NCI-H2081 treated with DMSO at 0.1 percent for 48 hours (cell line): ENCODE measurements at places on chromosomes 16 and 17.

DNA sequence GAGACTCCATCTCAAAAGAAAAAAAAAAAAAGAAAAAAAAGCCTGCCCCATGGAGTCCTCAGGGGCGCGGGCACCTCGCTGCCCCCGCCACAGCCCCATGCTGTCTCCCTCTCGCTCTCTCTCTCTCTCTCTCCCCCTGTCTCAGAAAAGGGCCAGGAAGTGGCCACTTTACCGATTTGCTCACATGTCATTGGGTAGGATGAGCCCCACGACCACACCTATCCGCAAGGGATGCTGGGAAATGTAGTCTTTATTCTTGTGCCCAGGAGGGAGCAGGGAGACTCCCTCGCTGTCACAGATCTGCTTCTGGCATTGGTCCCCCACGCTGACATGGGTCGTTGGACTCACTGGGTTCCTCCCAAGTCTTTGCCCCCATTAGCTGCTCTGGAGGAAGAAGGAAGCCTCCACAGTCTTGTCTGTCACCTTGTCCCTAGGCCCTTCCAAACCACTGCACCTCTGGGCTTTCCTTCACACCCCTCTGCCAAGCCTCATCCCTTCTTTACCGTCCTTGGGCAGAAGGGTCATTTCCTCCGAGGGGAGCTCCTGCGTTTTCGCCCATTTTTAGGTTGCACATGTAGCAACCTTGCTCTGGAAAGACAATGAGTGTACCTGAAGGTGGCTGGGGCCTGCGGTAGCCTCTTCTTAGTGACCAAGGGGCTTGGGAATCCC is 6.9 kb upstream of the GJD3 start:
- no peak for DNase-seq

- no peak for DNase-seq
Observed at GRCh38 chr16:10668322-10669045, 26.2 kb downstream of the TEKT5 start.

DNA sequence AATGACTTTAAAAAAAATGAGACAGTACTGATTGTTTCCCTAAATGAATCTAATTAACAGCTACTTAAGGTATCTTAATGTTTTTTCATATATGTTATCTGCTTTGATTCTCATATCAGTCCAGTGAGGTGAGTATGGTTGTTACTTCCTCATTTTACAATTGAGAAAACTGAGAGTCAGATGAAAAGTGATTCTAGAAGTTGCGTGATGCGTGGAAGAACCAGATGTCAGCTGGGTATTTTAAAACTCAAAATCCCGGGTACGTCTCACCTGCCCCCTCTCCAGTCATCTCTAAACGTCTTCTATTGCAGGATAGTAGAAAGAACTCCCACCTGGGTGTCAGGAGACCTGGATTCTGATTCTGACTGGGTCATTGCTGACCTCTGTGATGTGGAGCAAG is 89.2 kb downstream of the MAP2K6 start:
- DNase-seq = no peak

DNA sequence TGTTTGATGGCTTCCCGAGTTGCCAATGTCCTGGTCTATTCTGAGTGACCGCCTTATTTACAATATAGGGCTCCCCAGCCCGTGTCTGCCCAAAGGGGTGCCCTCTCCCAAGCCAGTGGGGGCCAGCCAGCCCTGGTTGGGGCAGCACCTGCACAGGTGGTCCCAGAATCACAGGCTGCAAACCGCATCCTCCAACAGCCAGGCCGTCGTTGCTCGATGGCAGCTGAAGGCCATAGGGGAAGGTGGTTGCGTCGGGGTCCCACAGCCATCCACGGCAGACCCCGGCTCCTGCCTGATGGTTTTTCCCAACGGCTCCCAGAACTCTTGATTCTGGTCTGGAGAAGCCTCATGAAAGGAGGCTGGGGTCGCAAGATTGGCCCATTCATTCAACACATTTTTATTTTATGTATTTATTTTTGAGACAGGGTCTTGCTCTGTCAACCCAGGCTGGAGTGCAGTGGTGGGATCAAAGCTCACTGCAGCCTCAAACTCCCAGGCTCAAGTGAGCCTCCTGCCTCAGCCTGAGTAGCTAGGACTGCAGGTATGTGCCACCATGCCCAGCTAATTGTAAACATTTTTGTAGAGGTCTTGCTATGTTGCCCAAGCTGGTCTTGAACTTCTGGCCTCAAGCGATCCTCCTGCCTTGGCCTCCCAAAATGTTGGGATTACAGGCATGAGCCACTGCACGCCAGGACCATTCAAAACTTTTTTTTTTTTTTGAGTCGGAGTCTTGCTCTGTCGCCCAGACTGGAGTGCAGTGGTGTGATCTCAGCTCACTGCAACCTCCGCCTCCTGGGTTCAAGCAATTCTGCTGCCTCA is 79.0 kb upstream of the TOB1 start:
- no peak for DNase-seq

DNA sequence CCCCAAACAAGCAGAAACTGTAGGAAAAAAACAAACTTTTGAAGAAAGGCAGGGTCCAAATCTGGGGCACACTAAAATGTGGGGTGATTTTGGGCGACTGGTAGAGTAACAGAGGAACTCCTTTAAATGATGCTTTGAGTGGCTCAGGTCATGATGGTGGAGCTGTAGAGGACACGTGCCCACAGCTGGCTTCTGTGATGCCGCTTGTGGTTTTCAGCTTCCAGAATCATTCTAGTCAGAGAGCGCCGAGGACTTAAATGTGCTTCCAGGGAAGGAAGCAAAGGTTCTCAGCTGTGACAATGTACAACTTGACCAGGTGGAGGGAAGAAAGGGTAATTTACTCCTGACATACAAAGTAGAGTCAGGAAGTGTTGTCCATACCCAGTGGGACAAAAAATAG is 162.4 kb downstream of the LGALS9B start:
- DNase-seq = no peak

DNA sequence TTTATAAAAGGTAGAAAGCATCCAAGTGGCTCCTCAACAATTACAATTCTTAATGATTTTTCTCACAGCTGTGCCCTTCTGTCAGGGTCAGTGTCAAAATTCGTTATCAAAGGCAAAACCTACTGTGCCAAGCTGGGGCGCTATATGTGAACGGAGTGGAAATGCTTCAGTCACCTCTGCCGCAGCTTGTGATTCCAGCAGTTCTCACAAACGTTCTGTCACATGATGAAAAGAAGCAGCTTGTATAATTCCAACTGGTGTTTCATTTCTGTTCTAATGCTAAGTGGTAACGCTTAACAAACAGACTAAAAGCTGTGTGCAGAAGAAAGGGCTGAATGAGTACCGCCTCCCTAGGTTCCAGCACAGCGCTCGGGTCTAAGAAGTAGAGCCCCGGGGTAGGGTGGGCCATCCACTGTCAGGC is 14.2 kb downstream of the PLD6 start:
- no peak for DNase-seq

- DNase-seq = no peak
Observed at GRCh38 chr17:29069526-29070041, 26.6 kb downstream of the PIPOX start.

DNA sequence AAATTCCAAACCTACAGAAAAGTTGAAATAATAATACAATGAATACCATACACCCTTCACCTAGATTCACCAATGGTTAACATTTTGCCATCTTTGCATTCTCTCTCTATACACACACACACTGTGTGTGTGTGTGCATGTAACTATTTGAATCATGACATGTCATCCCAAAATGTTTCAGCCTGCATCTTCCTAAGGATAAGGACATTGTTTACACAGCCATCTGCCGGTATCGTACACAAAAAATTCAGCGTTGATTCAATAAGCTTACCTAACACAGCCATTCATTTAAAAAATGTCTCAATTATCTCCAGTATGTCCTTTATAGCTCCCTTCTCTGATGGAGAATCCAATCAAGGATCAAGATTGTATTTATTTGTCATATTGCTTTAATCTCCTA is 3.9 kb downstream of the MXRA7 start:
- no peak for DNase-seq

DNA sequence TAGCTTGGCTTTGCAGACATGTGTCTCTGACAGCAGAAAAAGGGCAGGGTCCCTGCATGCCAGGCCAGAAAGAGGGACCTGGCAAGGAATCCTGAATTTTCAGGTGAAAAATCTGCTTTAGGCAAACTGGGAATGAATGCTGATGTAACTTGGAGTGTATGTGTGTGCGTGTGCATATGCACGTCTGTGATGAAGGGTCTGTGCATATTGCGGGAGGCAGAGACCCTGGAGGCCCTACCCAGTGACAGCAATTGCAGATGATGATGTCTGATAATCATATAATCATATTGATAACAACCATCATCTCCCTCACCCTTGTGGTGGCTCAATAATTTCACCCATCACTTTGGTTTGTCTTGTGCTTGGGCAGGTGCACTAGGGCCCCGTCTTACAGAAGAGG is 80.7 kb upstream of the SDK2 start:
- no peak for DNase-seq

GRCh38 chr17:4657678-4658077 is 16.2 kb upstream of the ALOX15 start:
- no peak for DNase-seq

DNA sequence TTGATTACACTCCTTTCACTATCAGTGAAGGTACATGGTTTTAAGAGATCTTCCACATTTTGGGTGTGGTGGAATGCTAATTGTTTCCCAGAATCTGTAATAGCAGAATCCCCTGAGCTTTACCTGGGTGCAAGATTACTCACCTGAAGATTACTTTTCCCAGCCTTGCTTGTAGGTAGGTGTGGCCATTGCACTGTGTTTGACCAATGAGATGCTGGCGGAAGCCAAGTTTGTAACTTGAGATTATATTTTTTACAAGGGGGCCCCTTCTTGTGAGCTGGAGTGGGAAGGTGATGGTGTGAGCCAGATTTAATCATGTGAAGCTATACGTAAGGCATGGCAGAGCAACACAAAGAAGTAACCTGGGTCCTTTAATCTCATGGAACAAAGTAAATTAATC is 294.3 kb downstream of the TOX3 start:
- no peak for DNase-seq

DNA sequence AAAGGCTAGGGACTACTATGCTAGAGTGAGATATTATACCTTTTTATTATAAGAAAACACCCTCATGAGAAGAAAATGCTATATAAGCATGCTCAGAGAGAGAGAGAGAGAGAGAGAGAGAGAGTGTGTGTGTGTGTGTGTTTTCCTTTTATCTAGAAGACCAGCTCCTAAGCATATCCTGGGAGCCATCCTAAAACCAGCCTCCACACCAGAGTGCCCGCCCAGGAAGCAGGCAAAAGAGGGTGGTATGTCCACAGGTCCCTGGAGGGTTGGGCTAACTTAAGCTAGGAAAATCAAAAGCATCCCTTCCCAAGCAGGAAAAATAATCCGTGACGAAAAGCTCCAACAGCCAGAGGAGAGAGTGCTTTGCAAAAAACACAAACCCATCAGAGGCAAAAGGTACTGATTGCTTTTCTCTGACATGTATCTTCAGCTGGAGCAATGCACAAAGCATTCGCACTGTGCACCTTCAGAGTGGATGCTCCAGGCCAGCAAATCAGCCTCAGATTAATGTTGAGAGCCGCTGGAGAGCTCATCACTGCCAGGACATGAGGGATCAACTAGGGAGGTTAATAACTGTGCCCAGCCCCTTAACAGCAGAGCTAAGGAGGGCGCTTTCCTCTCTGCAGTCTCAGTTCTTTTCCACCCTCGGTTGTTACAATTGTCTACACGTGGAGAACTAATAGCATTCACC is 125.1 kb downstream of the SLC39A11 start:
- DNase-seq = no peak

DNA sequence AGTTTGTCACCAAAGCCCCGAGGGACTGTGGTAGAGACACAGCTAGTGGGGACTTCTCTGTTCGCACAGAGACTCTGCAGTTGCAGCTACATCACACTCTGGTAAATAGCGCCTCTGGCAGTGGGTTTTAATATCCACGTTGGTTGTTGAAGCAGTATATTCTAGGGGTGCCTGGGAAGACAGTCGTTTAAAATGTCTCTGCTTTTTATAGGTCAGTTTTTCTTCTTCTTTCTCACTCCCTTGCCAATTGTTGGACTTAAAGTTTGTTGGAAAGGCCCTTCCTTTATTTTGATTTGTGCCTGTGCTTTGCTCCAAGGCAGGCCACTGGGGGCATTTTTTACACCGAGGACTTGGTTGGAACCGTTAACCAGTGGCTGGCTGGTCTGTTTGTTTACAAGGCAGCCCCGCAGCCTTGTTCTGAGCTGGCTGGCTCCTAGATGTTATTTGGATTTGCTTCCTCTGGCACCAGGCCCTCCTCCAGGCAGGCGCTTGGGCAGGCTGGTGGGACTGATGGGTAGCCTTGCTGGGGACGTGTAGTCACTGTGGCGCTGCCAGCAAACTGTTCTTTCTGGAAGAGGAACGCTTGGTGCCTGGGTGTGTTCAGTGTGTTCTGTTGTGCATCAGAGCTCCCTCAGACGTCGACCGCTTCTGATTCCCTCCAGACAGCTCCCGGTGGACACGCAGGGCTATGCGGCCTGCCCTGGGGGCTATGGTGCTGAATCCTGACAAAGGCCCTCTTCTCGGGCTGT is 218.2 kb upstream of the CHMP6 start:
- DNase-seq = no peak
